ENCODE measurements at places on chromosomes 7 and 10. TPM values are rescaled to one million over a fixed set of nuclear protein-coding genes. Genes with fewer than 3 reads are reported as not detected.

DNA sequence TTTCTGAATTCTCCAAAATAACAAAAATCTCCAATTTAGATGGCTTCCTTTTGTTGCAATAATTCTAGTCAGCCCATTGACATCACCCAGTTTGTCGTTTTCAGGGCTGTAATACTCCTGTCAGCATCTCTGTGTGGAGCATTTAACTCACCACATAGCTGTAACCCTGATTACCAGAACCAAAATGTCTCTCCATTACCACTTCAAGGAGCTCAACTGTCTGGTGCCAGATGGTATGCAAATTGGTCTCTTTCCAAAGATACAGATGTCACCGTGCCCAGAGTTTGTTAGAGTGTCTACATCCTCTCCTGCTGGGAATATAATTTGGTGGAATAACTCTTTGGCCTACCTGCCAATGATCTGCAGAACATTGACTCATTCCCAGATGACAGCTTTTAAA lies 350.3 kb upstream of the POT1 start:
- DNase-seq: no peak

GRCh38 chr10:44755481-44755880 lies 155.7 kb upstream of the TMEM72 start:
- no peak for DNase-seq

DNA sequence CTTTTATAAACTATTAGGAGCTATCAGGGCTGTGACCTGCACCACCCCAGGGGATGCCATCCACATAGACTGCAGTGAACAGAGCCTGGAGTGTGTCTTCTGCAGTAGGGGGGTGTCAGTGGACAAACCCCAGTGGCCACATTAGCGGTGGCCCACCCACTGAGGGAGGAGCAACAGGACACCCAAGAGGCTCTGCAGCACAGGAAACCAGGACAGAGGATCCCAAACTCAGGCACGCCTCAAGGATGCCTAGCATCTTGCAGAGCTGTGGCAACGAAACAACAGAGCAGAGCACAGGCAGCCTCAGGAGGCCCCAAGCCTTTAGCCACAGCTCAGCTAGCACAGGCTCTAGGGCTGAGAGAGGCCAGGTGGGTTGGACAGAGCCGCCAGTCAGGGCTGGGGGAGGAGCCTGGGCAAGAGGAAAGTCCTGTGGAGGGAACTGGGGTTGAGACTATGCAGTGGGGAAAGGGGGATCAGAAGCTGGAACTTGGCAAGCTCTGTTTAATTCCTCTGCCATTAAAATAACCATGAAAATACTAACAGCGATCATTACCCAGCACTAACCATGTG lies 53.8 kb downstream of the GRID1 start:
- DNase-seq: no peak

DNA sequence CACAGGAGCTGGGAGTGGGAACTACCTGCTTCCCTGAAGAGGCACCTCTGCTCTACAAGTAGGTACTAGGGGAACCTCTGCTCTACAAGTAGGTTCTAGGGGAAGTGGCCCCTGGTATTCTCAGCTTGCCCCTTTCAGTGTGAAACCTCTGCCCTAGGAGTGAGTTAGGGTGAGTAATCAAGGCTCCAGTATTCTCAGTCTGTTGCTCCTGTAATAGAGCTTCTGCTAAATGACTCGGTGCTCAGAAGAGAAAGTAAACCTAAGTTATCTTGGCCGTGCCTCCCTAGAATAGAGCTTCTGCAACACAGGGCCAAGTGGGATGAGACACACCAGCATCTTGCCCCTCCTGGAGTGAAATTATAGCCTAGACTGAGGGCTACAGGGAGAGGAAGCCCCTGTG lies 13.4 kb upstream of the RASSF4 start:
- no peak for DNase-seq

GRCh38 chr7:11175887-11176286 lies 202.2 kb downstream of the PHF14 start:
- DNase-seq: no peak

- DNase-seq: no peak
Measured at GRCh38 chr7:149690688-149691446, 82.5 kb downstream of the ZNF467 start.

The CCDC172 gene
- not detected for total RNA-seq
